ENCODE measurements at places on chromosomes 1 and 21.

DNA sequence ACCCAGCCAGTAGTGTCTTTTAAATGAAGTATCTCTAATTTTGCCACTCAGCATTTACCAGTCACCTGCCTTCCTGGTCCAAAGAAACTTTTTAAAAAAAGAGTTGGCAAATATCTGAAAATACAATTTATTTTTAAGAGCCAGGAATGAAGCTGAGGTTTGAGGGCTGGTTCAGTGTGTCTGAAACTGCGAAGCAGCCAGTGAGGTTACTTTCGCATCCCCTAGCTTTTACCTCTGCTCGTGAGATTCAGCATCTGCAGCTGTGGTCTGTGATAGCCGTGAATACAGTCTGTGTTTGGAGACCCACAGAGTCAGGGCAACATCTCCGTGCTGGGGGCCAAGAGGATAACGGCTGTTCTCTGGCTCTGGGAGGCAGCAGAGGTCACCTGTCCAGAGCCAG, 21.3 kb upstream of the KCNAB2 start:
- DNase-seq = no peak

DNA sequence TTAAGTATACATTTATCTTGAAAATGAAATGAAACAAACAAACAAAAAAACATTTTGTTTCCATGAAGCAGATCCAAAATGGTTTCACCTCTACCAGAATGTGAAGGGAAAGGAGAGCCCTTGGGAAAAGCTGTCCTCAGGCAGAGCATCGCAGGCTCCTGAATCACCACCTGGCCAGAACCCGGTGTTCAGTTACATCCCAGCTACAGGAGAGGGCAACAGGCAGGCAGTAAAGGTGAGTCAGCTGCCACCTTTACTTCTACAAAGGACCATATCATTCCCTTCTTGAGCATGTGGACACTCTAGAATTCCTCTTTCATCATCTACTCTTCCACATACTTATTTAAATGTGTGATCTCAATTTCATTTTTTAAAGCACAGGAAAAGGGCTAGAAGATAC, 151.2 kb downstream of the PIGK start:
- DNase-seq = no peak

DNA sequence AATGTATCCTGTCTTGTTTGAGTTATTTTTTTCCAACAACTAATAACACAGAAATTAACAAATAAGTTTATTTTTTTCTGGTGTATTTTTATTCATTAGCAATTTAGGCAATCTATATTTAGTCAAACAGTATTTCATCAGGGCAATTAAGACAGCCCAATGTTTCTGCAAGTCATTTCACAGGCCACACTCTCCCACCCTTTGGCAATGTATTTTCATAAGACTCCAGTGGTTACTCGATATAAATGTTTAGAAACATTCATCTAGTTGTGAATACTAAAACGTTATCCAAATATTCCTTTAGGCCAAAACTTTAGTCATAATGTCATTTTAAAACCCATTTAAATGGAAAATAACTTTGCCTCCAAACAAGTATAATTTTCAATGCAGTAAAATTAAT, 142.1 kb downstream of the KCNT2 start:
- peak; percentile 39 for DNase-seq

- no peak for DNase-seq
Observed at GRCh38 chr1:59554011-59554663, 257.2 kb downstream of the FGGY start.

DNA sequence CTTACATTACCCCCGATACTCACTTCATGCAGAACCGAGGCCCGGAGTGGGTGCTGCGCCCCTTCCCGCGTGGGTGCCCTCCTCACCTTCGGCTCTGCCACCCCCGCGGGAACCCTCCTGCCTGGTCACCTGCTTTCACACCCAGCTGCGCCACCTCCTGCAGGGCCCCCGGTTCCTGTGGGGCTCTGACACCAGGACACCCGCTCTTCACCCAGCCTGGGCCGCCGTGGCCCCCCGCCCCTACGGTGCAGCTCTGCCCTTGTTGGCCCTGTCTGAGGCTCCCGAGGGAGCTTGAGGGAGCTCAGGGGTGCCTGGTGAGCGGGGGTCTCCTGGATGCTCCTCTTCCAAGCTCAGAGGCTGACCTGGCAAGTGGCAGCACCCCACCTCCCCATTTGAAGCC, 19.0 kb downstream of the RRP1 start:
- DNase-seq = no peak

GRCh38 chr1:27562021-27562420, 41.9 kb downstream of the AHDC1 start:
- no peak for DNase-seq

DNA sequence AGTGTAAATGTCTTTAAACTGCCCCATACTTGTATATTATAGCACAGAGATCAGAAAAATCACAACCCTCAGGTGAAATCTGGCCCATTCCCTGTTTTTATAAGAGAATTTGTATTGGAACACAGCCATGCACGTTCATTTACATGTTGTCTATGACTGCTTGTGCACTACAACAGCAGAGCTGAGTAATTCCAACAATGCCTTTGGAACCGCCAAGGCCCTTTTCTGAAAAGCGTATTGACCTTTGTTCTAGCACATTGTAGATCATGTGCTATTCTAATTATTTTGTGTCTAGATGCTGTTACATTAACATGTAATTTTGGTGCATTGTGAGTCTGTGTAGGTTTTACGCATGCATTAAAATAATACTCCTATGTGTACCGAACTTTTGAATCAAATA, 339.6 kb downstream of the CHRM3 start:
- DNase-seq = no peak

DNA sequence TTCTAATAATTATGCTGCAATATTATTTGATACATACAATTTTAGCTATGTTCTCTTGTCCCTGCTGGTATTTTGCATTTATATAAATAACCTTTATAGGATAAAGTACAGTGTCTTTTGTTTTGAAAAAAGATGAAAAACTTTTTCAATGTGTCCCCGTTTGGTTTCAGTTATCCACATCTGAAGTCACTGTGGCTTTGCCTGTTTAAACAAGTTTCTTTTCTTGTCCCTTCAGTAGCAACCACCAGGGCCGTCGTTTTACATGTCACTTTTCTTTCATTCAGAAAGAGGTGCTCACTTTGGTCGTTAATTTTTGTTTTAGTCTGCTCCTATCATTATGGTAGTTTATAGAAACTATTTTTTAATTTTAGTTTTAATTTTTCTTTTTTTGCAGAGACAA, 41.4 kb downstream of the RABGAP1L start:
- no peak for DNase-seq

DNA sequence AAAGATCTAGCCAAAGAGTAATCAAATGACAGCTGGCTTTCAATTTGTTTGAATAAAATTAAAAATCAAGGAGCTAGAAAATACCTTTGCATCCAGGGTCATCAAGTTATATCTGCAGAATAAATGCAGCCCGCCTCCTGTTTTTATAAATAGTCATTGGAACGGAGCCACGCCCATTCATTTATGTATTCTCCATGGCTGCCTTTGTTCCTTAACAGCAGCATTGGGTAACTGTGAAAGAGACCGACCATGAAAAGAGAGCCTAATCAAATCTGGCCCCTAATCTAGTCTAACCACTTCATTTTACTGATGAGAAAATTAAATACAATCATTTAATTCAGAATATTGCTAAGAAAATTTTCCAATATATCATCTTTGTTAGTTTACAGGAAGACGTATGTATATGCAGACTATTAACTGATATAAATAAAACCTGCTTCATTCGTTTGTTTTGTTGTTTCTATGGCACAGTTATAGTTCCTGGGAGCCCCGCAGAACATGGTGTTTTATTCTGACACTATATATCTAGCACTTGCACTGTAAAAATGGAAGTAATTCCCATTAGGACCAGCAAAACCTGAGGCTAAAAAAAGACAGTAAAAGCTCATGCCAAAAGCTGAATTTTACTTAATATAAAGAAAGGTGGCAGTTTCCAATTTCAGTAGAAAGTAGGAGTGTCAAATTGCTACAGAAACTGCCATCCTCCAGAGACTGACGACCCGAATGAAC, 111.8 kb upstream of the PALMD start:
- no peak for DNase-seq

GRCh38 chr1:23444596-23445390, 20.2 kb upstream of the TCEA3 start:
- no peak for DNase-seq

- peak; percentile 53 for DNase-seq
Observed at GRCh38 chr1:162210196-162210595, 140.7 kb downstream of the NOS1AP start.

- no peak for DNase-seq
Observed at GRCh38 chr21:16421965-16422364, 692.2 kb downstream of the USP25 start.

DNA sequence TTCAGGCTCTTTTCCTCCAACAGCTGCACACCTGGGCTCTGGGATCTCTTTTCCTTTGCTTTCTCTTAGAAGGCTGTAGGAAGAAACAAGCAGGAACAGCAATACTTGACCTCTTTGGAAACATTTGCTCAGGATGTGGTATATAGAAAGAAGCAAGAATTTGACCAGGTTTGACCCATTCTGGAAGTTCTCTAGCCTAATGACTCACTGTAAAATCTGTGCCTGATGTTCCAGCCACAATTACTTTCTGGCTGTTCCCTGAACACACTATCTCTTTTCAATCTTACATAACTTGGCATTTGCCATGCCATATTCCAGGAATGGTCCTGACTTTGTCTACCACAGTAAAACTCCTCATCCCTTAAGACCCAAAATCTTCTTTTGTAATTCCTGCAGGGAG, 419.9 kb upstream of the DAB1 start:
- peak; percentile 73 for DNase-seq

DNA sequence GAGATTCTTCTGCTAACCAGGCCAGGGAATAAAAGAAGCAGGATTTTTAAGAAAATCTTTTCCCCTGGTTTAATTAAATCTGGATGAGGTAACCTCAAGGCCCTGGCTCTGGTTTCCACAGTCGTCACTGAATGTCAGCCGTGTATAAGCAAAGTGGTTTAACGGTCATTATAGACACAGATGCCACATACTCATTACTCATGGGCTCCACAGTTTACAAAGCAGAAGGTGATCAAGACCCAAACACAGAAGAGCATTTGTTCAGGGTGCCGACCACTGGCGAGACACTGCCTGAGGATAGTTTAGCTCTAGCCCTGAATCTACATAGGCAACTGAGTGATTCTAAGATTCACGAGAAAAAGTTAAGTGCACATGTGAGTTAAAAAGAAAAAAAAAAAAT, 27.8 kb upstream of the RAP1GAP start:
- DNase-seq = peak; percentile 77

DNA sequence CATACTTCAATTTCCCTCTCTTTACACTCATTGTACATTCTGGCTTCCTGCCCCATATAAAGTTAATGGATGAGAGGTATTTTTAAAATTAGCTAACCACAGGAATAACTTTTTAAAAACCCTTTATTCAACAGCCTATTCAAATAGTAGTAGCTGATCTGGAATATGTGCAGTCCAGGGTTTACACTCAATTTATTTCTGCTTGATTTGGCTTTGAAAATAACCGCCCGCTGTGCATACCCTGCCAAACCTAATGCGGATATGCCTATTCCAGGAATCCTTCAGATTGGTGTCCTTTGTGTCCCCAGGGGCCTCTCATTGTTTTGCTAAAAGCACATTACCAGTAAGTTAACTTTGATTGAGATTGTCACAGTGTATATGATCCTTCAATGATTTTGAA, 1686.2 kb downstream of the PLA2G4A start:
- no peak for DNase-seq

GRCh38 chr1:32112806-32113375, 5.0 kb downstream of the KPNA6 start:
- DNase-seq = no peak

DNA sequence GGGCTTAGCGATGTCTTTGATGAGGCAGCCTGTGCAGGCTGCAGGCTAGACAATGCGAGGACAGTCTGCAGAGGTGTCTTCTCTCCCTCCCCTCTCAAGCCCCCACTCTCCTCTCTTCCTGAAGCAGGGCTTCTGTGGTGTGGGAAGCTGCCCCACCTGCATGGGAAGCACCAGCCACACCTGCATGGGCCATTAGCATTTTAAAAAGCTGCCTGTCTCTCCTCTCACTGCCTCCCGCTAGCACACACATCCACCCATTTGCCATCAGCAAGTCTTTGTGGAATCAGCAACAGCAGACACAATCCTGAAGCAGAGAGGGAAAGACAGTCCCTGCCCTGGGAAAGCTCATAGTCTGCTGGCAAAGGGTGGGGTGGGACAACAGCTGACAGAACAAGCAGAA, 53.1 kb downstream of the NAV1 start:
- DNase-seq = no peak

DNA sequence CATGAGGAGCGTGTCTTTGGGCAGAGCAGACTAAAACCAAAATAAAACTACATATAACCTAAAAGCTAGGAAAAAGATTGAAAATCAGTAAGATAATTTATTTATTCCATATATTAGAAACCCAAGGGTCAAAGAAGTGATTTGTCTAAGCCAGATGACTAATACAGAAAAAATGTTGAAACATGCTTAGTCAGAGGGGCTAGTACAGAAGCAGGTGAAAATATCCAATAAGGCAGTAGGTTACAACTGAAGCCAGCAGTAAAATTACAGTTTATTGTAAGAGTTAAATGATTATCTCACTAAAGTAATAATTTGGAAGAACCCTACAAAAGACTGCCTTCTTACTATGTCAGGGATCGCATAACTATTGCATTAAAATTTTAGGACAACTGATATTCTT, 1190.9 kb upstream of the PRMT6 start:
- DNase-seq = peak; percentile 10

DNA sequence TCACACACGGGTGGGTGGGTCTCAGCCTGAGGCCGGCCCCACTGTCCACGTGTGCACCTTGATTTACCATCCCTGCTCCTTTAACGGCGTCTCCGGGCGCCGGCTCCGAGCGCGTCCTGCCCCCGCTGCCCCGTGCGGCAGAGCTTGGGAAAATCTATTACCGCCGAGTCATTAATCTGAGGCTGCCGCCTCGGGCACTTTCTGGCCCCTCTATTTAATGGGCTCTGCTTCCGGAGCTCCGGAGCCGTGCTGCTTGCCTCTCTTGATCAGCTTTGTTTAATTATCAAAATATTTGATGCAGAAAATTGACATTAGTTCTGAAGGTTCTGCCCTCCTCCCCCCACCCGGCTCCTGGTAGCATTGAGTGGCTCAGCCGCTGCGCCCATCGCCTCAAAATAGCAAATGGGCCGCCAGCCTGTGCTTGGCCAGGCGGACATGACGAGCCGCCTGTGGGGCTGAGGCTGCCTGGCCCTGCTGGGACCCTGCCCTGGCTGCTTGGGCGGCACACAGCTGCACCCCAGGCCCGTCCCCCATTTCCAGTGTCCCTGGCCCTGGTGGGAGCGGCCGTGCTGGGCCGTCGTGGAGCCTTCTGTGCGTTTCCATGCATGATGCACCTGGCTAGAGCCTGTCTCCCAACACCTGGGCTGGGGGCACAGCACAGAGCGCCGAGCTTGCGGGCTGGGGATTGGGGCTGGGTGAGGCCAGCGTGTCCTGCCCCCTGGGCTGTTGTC, 81.6 kb upstream of the TTC34 start:
- peak; percentile 9 for DNase-seq

GRCh38 chr1:6868660-6869380, 83.6 kb downstream of the CAMTA1 start:
- peak; percentile 72 for DNase-seq
